ENCODE measurements at places on chromosomes 12 and 14.

DNA sequence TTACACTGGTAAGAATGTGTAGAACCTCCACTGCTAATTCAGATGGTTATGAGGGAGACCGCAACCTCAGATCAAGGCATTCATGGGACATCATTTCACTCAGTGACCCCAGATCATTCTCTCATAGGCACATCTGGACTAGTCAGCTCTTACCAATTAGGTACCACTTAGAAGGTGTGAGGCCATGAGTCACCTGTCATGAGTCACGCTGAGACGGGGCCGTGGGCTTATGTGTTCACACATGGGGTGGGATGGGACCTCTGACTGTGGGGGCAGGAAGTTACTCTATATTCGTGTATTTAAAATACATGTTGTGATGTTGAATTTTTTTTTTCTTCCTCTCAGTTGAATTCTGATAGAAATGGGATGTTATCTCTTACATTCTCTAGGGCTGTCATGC is 55.9 kb downstream of the CCDC92 start:
- no peak for DNase-seq

GRCh38 chr12:38771871-38772270 is 133.5 kb downstream of the CPNE8 start:
- DNase-seq = peak; percentile 85

DNA sequence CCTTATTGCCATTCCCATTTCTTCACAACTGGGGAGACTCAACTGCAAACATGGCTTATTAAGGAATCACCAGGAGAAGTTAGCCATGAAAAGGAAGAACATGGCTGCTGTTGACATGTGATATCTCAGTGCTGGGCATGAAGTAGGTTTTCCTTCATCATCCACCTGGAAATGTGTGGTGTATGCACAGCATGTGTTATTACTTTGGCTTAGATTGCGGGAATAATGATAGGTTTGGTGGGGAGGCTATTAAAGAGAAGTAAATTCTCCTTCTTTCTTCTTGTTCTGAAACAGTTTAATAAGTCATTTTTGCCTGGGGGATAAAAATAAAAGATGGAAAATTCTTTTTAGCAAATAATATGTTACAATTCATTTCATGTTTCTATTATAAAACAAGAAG is 23.7 kb upstream of the CLEC14A start:
- DNase-seq = no peak

GRCh38 chr12:121713257-121713777 is 765 bp downstream of the TMEM120B start:
- DNase-seq = no peak

- DNase-seq = no peak
Observed at GRCh38 chr12:117342682-117343081, 18.7 kb downstream of the NOS1 start.

DNA sequence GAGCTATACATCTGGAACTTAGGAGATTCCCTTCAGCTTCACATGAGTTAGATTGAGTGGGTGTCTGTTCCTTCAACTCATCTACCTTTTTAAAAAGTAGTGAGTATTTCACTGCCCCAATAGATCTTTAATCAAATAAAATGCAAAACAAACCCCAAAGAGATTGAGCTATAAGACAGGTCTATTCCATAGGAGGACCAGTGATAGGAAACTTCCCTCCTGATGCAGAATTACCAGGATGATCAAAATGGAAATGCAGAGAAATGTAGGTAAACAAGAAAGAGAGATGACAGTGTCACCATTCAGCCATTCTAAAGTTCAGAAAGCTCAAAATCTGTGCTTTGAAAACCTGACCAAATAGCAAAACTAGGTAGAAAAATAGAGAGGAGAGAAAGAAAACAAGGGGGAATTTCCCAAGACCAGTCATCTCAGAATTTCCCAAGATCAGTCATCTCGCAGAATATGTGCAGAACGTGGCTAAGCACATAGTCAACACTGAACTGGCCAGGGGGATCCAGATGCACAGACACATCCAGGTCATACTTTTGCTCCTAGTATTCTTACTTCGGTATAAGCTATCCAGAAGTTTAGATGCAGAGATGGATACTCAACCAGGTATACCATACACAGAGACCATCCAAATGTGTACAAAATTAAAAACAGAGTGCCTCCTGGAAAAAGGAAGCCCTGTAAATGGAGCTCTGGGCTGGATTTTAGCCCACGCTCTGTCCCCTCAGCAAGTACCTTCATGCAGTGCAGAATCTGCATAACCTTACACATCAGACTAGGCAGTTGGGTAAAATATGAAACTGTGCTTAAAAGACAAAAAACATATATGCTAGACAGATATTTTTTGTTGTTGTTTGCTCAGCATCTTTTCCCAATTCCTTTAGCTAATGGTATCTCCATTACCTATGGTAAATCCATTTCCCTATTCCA is 27.4 kb downstream of the SLC41A2 start:
- no peak for DNase-seq

- DNase-seq = no peak
Observed at GRCh38 chr12:5000204-5000603, 43.5 kb upstream of the KCNA5 start.

DNA sequence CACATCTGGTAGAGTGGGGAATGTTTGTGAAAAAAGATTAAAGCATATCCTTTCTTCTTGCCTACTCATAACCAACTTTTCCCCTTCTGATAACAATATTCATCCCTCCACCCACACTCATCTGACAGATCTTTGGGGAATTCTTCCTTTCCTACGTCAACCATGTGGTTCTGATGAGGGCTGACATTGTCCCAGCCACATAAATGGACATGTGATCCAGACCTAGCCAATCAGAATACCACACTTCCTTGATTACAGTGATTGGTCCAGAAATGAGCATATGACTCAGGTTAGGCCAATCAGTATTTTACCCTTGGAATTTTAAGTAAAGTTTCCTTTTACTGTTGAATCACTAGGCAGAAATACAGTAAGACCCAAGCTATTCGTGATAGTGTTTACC is 58.9 kb downstream of the GPR65 start:
- peak; percentile 21 for DNase-seq

- peak; percentile 57 for DNase-seq
Observed at GRCh38 chr12:6062757-6063735, 61.4 kb downstream of the VWF start.

GRCh38 chr12:18217966-18218365 is 43.4 kb upstream of the PIK3C2G start:
- DNase-seq = no peak

DNA sequence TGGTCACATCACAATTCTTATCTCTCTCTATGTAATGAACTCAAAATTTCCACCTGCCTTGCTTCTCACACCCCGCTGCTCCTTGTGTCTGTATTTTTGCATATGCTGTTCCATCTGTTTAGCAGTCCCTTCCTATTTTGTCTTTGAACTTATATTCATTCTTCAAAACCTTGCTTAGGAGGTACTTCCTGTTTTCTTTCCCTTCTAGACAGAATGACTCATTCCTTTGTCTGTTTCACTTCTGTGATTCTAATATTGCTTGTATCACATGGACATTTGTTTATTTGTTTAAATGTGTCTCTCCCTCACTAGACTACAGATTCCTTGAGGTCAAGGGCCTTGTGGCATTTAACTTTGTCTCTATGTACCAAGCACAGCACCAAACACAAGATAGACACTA is 424.2 kb downstream of the ETNK1 start:
- DNase-seq = peak; percentile 74

DNA sequence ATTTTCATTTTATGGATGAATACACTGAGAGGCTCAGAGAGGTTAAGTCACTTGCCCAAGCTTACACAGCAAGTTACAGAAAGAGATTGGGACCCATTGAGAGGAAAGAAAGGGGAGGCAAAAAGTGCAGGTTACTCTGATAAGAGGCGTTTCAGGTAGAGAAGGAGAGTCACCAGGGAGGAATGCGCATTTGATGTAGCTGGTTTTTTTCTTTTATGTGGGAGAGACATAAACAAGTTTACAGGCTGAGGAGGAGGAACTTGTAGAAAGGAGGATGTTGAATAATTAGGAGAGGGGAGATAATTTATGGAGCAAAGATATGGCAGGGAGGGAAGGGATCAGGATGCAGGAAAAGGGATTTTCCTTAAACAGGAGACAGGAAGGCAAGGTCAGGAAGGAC is 297.0 kb downstream of the PCNX1 start:
- DNase-seq = no peak

GRCh38 chr12:121184984-121185889 is 24.7 kb upstream of the P2RX4 start:
- DNase-seq = peak; percentile 63

- no peak for DNase-seq
Observed at GRCh38 chr14:89013698-89014568, 189.5 kb downstream of the TTC8 start.

DNA sequence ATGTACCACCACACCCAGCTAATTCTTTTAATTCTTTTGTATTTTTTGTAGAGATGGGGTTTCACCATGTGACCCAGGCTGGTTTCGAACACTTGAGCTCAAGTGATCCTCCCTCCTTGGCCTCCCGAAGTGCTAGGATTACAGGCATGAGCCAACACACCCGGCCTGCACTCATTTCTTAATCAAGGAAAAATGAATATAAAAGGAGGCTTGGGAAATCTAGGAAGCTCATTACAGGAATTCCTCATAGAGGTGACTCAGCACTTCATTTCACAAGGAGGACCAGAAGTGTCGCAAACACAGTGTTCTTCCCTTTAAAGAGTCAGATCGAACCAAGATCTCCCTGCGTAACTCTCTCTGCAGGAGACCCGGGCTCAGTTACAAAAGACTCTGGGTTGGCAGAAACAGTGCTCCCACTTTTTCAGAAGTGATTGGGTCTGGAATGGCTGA is 30.3 kb downstream of the NFKBIA start:
- no peak for DNase-seq

DNA sequence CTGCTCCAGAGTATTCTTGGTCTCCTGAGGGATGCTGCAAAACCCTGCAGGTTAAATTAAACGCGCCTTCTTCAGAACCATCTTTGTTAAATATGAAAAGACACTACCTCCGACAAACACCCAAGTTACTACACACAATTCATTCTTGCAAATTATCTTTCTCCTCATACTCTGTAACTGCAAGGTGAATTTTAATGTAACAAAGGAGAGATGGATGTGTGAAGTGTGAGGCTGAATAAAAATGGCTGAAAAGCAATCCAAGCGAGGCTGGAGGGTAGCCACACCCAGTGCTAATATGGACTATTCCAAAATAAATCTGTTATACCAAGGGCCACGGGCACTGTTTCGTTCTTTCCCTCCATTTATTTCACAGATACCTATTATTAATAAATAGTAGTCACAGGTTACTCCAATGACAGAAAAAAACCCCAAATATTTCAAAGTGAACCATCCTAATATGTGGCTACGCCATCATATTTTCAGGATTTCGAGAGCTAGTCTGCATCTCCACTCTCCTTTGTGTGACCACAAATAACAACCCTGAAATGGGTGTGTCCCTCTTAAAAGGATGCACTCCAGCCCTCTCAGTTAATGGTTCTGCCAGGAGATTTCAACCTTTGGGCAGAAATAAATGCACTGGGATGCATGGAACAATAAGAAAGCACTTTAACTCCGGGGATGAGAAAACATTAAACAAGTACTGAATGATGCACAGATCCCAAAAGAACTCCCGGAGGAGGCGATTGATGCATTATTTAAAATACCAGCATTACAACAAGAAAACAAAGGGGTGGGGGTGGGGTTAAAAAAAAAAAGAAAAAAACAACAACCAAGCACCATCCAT is 53.1 kb upstream of the CCDC175 start:
- no peak for DNase-seq

DNA sequence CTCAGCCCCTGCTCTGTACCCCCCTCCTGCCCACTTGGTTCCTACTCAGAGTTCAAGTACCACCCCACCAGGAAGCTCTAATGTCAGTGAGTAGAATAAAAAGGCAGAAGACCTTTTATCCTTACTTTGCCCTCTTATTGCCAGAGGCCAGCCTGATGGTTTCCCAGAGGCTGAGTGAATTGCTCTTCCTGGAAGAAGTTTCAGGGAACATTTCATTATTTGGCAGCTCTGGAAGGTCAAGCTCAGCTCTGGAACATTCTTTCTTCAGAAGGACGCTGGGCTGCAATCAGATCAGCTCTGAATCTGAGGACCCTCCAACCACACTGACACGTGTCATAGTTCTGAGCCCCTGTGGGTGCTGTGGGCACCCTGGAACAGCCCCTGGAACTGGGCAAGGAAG is 188.9 kb downstream of the ETV6 start:
- DNase-seq = no peak

DNA sequence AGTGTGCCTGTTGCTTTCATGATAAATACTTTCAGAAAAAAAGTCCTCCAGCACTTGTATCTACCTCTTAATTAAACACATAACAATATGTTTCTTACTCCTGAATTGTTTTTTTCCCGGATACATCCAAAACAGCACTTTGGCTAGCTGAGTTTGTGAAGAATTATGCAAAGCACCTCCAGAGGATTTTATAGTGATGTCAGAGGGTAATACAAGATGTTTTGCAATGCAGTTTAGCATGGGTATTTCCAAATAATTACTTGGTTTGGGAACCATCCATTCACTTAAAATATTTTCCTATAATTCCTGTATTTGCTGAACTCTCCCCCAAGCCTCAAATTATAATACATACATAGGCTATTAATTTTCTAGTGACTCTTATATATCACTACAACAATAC is 37.7 kb upstream of the DBX2 start:
- DNase-seq = no peak

GRCh38 chr12:23099604-23100003 is 474.6 kb downstream of the ETNK1 start:
- no peak for DNase-seq

- no peak for DNase-seq
Observed at GRCh38 chr12:12446786-12447185, 89.9 kb downstream of the BORCS5 start.

DNA sequence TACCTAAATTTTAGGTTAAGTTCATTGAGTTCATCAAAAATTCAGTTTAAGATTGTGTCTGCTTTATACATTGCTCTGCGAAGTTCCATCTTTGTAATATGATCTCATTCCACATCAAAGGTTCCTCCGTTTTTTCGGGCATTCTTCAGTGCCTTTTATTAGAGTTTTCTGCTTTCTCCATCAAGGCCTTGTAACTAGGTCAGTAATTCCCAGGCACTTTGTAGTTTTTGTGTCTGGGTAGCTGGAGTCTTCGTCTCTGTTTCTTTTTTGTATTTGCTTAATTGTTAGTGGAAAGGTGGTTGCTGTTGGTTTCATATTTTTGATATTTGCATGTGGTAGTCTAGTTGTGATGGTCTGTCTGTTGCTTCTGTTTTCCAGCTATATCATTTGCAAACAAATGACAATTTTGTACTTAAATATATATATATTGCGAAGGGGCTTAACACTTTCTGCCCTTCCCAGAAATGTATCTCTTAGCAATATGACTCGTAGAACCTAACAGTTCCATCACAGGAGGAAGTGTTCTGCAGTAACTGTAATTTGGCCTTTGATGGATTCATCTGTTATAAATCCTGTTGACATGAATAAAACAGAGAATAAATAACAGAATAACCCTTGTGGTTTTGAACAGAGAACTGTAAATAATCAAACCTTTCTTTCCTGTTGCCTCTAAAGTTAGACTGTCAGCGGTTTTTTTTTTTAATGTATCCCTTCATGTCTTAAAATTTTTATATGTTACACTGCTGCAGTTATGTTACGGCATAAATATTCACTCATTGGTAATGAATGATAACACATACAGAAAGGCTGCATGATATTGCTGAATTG is 88.4 kb upstream of the DYNC1H1 start:
- DNase-seq = peak; percentile 24

Measured in OCI-M1 (cell line).